ENCODE measurements at places on chromosomes 7 and 10.

DNA sequence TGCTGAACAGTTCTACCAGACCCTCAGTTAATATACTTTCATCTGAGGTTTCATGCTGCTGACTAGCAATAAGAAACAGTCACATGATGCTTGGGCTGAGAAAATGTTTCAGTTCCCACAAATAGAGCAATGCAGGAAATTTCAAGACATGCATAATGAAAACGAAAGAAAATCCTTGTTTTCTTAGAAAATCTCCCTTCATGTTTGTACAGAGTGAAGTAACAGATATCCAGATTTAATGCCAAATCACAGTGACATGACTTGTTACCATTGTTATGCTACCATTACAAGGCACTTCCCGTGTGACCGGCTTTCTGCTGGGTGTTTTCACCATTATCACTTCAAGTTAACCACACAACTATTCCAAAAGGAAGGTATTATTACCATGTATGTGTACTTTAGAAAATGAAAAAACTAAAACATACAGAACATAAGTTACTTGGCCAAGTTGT is 121.7 kb downstream of the DOCK4 start:
- no peak for DNase-seq

DNA sequence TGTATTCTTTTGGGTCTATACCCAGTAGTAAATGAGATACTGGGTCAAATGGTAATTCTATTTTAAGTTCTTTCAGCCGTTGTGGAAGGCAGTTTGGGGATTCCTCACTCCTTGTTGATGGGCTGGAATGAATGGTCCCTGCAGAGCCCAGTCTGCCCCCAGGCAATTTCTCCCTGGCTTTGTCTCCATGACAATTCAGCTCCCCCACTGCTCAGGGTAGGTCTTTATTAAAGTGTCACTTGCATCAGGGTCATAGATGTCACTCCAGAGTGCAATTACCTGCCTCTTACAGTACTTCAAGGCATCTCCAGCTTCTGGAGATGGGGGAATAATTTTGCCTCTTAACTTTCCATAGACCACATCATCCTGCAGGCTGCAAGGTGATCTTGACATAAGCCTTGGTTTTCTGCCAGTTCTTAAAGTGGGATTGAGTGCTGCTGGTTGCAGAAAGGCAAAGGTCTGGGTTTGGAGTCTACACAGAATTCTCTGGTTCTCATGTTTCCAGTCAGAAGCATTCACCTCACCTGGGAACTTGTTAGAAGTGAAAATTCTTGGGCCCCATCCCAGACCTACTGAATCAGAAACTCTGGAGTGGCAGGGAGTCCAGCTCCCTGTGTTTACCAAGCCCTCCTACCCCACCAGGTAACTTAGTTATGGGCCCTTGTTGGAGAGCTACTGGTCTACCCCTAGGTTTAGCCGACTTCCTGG is 442.4 kb downstream of the GALNT17 start:
- DNase-seq: peak; percentile 72

- DNase-seq: no peak
These were observed 45.0 kb downstream of the ESYT2 start for GRCh38 chr7:158784270-158784669.

DNA sequence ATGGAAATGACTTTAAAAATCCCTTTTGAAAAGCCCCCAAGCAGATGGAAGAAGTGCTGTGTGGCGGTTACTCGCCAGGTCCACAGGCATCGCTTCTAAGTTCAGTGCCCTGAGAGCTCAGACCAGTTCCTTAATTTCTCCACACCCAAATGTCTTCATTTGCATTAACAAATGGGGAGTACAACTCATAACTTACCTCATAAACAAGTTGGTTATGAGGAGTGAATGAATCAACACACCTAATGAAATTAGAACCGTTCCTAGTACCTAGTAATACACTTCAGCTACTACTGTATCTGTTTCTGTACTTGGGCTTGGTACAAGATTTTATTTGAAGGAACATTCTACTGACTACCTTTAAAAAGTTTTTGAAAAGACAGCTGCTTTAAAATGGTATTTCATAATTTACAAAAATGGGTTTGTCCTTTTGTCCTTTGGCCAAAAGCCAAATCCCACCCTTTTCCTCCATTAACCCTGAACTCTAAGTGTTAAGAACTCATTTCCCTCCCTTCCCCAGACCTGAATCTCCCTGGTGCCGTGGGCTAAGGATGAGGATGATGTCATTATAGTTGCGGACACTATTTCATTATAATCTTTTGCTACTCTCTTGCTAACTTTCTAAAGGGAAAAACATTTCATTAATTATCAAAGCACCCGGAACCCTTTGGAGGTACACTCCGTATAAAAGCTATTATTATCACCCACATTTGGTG is 221.5 kb upstream of the CELF2 start:
- DNase-seq: peak; percentile 46

GRCh38 chr7:100711369-100711768 is 5.4 kb downstream of the POP7 start:
- DNase-seq: no peak

- no peak for DNase-seq
These were observed 53.1 kb upstream of the NPS start for GRCh38 chr10:127496035-127496434.

GRCh38 chr10:68560943-68561864 is 1.1 kb downstream of the TET1 start:
- DNase-seq: peak; percentile 70

DNA sequence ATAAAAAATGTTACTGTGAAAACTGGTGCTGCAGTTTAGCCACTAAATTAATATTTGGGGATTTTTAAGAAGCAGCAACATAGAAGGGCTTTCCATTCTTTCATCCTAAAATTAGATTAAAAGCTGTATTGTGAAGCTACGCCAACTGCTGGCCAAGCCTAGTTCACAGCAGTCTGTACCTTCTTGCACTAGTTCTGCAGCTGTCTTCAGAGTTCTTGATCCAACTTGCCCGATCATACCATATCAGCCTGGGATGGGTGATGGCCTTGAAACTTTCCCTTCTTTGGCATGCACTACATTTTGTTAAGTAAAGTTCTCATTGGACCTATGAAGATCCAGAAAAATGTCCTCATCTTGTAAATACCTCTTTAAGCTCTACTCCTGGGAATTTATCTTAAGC is 20.3 kb upstream of the PANK1 start:
- no peak for DNase-seq

GRCh38 chr10:895324-895723 is 36.2 kb downstream of the LARP4B start:
- no peak for DNase-seq

- no peak for DNase-seq
These were observed 44.3 kb downstream of the OGDH start for GRCh38 chr7:44650772-44651171.

GRCh38 chr10:27723436-27723835 is 22.2 kb downstream of the MKX start:
- DNase-seq: peak; percentile 63

Data from mesendoderm (in vitro differentiated cells).